NCI-H1092 treated with DMSO at 0.1 percent for 48 hours (cell line): ENCODE measurements at places on chromosomes 5 and 9.

DNA sequence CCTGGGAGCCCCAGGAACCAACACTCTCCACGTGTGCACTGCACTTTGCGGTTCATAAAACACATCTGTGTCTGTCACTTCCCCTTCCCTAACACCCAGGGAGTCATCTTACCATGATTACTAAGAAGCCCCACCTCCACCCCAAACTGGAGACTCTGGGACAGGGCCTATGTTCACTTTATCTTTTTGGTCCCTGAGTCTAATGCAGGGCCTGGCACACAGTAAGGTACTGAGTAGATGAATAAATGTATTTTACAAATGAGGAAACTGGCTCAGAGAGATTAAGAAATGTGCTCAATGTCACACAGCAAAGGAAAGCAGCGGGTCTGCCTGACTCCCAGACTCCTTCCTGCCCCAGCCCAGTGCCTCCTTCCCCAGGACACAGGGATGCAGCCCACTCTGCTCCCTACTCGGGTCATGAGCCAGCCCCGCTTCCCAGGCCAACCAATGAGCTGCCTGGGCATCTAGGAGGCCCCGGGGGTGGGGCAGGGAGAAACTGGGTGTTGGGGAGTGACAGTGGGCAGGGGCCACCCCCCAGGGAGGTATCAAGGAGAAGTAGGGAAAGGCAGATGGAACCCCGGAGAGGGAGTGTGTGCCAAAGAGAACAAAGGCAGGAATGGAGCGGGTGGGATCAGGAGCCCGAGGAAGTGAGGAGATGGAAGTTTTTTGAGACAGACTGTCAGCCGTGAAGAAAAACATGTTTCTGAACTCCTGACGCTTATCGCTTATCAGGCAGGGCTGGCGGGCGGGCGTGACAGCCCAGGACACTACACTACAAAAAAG is 30.5 kb downstream of the SHB start:
- DNase-seq = no peak

- DNase-seq = no peak
Observed at GRCh38 chr9:127161081-127161624, 38.7 kb upstream of the ANGPTL2 start.

DNA sequence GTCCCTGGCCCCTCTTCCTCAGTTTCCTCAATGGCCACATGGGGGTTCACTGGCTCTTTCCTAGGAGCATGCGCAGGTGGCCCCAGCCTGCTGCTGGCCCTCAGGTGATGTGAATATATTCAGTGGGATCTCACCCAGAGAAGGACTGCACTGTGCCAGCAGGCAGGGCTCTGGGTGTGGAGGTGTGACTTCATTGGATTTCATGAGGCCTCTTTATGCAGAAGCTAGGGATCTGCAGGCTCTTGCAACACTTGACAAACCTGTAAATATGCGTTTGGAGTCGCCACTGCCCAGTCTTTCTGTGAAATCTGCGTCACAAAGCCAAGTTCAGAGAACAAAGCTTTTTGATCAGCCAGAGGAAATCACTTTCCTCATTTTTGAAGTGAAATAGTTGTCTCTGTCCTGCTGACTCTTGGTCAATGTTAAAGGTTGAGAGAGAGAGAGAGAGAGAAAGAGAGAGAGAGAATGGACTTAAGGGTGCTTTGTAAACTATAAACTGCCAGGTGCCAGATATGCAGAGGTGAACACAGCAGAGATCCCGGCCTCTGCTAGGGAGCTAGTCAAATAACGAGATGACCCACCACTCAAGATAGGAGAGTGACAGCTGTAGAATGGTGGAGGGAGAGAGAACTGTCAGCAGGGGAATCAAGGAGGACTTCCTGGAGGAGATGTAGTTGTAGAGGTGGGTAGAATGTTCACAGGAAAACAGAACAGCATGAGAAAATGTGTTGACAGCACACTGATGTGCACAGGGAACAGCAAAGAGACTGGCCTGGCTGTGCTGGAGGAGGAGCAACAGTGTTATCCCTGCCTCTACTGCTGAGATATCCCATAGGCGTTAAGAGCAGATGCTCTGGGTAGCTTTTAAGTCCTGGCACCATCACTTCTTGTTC is 167.0 kb upstream of the ZNF618 start:
- no peak for DNase-seq

DNA sequence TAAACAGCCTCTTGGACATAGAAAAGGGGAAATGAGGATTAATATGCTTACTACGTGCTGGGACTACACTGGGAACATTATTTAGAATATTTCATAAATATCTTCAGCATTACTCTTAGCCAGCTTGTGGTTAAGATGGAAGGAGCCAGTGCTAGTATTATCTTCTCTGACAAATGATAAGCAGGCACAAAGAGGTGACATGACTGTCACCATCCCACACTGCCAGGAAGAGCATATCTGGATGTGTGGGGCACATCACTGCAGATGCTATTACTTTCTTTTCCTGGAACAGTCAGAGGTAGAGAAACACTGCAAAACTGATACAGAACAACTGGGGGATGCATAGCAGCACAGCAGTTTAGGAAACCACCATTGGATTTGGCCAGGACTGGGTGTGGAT is 281.0 kb upstream of the TNC start:
- no peak for DNase-seq

GRCh38 chr5:73797132-73797510 is 171.1 kb downstream of the ARHGEF28 start:
- no peak for DNase-seq

- no peak for DNase-seq
Observed at GRCh38 chr9:137021979-137022661, 5.9 kb downstream of the ABCA2 start.

- DNase-seq = no peak
Observed at GRCh38 chr9:135055181-135055580, 32.3 kb upstream of the OLFM1 start.
